ENCODE measurements at places on chromosomes 1 and 21. TPM values are rescaled to one million over a fixed set of nuclear protein-coding genes. Genes with fewer than 3 reads are reported as not detected.

The PCP4 gene
- not detected for total RNA-seq

The CDCA8 gene
- total RNA-seq, result 36.8 TPM

The LEMD1 gene
- total RNA-seq, result not detected

The KRTAP10-11 gene
- total RNA-seq, result not detected

The SPRR1B gene
- not detected for total RNA-seq

The NBPF6 gene
- total RNA-seq, result not detected

The ADAMTS5 gene
- 12.2 TPM for total RNA-seq

The SMCP gene
- total RNA-seq, result not detected

The NMNAT2 gene
- 8.2 TPM for total RNA-seq

- no peak for DNase-seq
Measured at GRCh38 chr21:19981938-19982337, 1016.3 kb upstream of the NCAM2 start.

- DNase-seq, result no peak
Measured at GRCh38 chr1:27562534-27563340, 41.2 kb downstream of the AHDC1 start.

DNA sequence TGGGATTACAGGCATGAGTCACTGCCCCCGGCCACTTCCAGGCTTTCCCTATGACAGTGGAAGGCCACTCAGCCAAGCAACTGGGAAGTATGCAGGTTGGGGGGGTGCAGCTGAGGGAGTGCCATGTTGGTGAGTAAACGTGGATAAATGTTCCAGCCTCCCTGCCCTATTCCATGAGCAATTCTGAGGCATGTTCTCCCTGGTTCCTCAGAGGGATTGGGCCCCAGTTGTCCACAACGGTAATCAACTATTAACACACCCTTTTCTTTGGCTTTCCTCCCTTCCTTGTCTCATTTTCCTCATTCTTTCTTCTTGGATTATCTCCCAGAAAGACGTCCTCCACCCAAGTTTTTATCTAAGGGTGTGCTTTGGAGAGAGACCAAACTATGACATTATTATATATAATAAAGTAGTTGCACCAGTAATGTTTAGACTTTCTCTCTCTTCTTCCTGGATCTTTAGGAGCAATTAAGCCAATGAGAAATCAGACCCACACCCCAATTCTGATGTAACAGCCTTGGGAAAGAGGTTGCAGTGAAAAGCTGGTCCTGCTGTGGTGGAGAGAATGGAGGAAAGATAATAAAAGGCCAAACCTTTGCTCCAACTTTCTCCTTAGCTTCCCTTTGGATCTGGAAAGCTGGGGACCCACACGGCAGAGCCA, 6.8 kb upstream of the SLAMF9 start:
- DNase-seq, result peak; percentile 74

GRCh38 chr1:166184012-166184411, 17.2 kb upstream of the FAM78B start:
- no peak for DNase-seq

GRCh38 chr1:53484705-53485477, 25.7 kb downstream of the DMRTB1 start:
- no peak for DNase-seq

DNA sequence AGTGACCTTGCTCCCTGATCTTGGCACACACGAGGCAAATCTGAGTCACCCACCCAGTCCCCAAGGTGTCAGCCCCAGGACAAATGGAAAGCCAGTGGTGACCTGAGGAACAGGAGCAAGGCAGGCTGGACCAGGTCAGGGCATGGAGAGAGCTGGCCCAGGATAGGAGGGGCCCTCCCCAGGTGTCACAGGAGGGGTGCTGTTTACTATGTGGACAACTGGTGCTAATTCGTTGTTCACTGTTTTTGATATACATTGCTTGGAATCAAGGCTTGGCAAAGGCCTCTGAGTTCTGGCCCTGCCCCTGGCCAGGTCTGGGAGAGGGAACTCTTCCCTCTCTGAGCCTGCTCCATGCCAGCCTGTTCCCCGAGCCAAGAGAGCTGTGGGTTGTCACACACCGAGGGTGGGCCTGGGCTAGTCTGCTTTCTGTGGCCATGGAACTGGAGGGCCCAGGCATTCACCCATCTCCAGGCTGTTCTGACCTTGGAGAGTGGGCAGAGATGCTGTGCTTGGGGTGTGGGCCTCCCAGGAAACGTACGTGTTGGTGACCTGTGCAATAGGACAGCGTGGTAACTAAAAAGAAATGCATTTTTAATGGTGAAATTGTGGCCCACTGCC, 41.8 kb downstream of the CRYAA start:
- DNase-seq, result no peak

GRCh38 chr1:214816603-214817002, 213.6 kb downstream of the CENPF start:
- no peak for DNase-seq

- DNase-seq, result peak; percentile 43
Measured at GRCh38 chr1:101506541-101507164, 269.8 kb downstream of the S1PR1 start.

- no peak for DNase-seq
Measured at GRCh38 chr1:153168686-153169085, 18.0 kb upstream of the SPRR2G start.

DNA sequence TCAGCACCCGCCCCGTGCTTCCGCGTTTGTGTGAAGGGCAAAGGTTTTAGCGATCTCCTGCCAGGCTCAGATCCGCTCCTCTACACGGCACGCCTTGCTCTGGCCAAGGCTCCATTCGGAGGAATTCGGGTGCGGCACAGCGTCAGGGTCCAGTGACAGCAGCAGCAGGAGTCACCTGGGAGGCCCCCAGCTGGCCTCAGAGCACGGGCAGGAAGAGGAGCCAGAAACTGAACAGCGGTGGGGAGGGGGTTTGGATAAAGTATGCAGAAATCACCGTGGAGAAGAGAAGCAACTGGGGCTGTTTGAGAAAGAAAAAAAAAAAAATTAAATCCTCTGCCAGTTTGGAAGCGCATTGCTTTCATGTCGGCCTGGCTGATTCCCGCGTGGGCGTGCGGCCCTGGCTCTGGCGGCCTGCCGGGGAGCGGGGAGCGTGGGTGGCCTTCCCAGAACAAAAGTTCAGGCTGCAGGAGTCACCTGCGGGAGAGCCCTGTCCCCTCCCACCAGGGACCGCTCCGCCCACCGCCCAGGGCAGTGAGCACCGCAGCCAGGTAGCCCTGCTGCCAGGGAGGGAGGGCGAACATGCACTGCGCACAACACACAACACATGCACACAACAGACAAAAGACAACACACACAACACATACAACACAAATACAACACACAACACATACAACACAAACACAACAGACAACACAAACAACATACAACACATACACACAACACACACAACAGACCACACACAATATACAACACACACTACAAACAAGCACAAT, 107.6 kb downstream of the ETS2 start:
- peak; percentile 38 for DNase-seq

DNA sequence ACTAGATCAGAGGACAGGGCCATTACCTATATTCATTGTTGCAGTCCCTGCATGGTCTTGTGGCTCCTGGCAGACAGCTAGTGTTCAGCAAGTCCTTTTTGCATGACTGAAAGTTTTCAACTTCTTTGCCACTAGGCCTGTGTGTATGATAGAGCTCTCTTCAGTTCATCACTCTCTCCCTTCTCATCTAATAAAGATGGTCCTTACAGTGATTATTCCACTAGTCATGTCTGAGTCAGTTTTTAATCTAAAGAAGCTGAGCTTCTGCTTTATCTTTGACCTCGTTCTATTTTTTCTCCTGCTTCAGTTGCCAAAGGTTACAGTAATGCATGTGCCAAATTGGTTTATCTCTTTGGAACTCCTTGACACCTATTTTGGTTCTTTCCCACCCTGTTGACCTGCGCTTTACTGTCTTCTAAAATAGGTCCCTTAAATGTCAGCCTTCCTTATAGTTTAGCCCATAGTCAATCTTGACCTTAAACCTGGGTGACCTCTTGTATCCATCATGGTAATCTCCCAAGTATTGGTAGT, 6.4 kb downstream of the CXADR start:
- no peak for DNase-seq

DNA sequence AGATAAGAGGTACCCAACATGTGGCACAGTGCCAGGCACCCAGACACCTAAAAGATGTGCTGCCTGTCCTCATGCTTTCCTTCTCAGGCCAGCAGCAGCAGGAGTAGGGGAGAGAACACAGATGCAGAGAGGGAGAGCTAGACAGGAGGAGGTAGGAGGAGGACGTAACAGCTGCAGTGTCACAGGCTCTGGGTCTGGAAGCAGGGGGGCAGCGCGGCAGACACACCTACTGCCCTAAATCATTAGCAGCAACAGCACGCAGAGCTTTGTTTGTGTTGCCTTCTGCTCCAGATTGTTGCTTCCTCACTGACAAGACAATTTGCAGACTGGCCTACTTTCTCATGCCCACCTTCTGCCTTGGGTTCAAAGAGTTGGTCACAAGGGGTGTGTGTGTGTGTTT, 196.7 kb upstream of the DAB1 start:
- DNase-seq, result no peak

DNA sequence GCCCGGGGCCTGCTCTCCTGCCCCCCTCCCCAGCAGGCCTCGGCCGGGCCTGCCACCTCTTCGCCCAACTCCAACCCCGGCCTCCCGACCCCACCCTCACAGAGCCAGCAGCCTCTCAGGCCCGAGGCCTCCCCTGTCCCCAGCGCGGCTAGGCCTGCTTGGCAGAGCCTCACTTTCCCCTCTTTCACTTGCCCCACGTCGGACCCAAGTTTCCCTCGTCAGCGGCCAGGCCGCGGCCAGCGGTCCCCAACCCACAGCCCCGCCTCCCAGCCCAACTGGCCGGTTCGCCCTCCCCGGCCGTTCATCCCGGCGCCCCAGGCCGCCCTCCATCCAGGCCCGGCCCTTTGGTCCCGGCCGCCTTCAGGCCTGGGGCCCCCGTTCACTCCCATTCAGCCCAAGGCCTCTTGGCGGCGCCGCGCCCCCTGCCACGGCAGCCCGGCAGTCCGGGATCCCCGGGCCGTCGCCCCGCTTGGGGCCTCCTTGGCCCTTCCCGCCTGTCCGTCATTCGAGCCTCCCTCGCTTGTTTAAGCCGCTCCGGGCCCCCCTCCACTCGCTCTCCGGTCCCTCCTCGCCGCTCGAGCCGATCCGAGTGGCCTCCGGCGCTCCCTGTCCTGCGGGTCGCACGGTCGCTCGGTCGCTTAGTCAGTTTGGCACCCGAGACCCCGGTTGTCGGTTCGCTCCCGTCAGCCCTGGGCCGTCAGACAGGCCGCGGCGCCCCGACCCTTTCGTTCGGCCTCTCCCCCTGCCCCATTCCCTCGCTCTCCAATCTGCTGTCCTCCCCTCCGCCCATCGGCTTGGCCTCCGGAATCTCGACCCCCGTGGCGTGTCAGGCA, 1.4 kb downstream of the LRRC41 start:
- DNase-seq, result peak; percentile 58

- no peak for DNase-seq
Measured at GRCh38 chr21:16742741-16743140, 770.1 kb upstream of the CXADR start.

DNA sequence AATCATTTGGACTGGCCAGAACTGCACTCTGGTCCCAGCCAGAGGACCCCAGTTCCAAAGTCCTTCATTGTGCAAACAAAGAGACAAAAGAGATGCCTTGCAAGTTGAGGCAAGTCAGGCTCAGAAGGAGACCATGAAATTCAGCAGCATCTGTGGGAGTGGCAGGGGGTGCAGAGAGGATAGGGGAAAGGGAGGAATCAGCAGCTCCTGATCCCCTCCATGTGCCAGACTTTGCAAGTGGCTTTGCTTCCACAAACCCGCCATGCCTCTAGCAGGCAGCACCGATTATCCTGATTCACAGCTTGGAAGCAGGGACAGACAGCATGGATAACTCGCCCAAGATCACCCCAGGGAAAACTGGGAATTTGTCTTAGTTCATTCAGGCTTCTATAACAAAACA, 2.1 kb upstream of the CAPN9 start:
- DNase-seq, result no peak

DNA sequence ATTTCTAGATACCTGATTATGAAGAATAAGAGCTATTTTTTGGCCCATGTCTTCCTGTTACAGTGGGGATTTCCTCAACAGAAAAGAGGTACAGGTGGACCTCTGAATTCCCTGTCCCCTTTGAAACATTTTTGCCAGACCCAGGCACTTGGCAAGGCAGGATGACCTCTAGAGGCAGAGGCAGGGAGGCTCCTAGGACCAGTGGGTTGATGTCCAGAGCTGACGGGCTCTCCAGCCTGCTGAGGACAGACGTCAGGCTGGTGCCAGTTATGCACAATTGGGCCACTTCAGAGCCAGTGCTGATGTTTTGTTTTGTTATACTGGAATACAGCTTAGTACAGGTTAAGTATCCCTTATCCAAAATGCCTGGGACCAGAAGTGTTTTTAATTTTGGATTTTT, 18.5 kb upstream of the A3GALT2 start:
- no peak for DNase-seq

DNA sequence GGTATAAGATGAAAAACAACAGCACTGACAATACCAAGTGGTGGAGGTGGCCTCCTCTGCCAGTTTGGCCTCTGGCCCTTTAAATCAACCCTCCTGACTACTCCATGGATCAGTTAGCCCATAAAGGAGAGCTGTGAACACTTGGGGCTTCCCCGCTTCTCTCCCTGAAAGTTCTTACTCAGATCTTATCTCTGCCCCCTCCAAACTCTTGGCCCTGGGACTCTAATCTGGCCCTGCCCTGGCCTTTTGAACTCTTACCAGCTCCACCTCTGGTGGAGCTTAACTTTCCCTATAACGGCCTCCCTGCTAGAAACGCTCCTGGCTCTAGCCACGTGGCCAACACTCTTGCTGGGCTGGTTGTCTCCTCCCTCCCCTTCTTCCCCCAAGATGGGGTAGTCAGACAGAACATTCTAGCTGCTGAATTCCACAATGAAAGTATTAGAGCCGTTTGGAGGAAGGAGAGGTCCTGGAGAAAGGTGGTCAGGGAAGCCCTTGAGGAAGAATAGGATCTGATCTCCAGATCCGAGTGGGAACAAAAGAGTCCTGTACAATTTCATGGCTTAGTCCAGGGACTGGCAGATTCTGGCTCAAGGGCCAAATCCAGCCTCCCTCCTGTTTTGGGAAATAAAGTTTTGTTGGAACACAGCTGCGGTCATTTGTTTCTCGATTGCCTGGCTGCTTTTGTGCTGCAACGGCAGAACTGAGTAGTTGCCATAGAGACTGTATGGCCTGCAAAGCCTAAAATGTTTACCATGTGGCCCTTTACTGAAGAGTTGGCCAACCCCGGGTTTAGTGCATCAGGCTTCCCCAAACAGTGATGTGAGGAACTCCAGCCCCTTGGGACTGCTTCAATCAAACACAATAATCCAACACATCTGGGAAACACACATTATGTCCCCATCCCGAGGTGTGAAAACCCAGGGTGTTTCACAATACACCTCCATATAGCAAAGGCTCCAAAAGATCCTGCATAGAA, 9.5 kb upstream of the PIGR start:
- no peak for DNase-seq

DNA sequence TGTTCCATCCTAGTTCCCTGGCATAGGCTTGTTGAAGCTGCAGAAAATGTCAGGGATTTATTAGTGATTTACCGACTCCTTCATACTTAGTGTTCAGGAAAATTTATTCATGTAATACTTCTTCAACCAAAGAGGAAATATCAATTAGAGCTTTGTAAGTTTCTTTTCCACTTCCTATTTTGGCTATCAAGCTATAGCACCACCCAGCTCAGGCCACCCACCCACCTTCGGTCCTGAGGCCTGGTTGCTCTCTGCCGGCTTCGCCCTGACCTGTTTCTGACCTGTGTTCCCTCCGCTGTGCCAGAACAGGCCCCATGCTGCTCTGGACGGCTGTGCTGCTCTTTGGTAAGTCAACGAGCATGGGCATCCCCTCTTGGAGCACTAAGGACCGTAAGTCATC, at the start of gene FCRL6:
Gene FCRL6, plus strand, starts transcription at position 250 of the 400 bp plus-strand sequence. Its CDS starts 65 bp downstream, at position 315.
- no peak for DNase-seq

GRCh38 chr21:29219165-29219770, 79.5 kb upstream of the BACH1 start:
- no peak for DNase-seq
